Aorta (tissue), 5 donors: ENCODE measurements at places on chromosomes 5 and 9. TPM values are rescaled to one million over a fixed set of nuclear protein-coding genes. Genes with fewer than 3 reads are reported as not detected.
A peak's percentile ranks its signal among the peaks of the same experiment; 100 is the strongest.

GRCh38 chr5:52838326-52839015 is 50.8 kb downstream of the ITGA1 start:
- peak; percentile 76 for DNase-seq

The CD14 gene
- 104 TPM for total RNA-seq

The ENC1 gene
- 4.8 TPM for total RNA-seq

- DNase-seq: peak; percentile 95
Measured at GRCh38 chr5:34656001-34656699, at the start of gene RAI14. Gene RAI14, plus strand, starts transcription at chr5:34656328. Its CDS starts 30,592 bp downstream, at chr5:34686920.
